Fibroblast of lung (primary cell): ENCODE measurements at places on chromosomes 1 and 21.

DNA sequence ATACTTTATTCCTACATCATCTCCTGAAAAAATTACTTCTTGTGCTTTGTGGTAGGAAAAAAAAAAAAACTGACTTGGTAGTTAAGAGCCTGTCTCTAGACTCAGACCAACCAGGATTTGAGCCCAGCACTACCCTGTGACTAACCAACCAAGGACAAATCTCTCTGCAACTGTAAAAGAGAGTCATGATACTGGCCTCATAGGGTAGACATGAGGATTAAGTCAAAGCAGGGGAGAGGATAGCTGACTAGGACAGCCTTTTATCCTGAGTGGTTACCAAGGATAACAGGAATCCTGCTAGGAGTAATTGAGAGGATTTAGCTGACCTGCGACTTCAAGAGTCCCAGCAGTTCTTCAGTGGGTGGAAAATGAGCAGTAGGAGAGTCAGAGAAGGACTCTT lies 112.8 kb downstream of the C1orf21 start:
- DNase-seq: no peak

DNA sequence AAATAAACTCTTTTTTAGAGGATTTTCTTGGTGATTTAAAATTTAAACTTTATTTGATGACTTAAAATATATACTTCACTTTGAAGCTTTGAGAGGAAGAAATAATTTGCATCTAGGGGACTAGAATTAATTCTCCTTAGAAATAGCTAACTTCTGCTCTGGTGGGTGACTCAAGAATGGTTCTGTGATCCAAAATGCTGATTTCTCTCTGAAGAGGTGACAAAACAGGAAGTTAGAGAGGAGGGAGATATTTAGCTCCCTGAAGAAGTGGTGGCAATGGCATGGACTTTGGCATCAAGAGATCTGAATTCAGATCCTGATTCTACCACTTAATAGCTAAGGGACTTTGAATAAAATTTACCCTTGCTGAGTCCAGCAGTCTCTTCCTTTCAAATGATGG lies 125.8 kb upstream of the ATP1B1 start:
- DNase-seq: no peak

DNA sequence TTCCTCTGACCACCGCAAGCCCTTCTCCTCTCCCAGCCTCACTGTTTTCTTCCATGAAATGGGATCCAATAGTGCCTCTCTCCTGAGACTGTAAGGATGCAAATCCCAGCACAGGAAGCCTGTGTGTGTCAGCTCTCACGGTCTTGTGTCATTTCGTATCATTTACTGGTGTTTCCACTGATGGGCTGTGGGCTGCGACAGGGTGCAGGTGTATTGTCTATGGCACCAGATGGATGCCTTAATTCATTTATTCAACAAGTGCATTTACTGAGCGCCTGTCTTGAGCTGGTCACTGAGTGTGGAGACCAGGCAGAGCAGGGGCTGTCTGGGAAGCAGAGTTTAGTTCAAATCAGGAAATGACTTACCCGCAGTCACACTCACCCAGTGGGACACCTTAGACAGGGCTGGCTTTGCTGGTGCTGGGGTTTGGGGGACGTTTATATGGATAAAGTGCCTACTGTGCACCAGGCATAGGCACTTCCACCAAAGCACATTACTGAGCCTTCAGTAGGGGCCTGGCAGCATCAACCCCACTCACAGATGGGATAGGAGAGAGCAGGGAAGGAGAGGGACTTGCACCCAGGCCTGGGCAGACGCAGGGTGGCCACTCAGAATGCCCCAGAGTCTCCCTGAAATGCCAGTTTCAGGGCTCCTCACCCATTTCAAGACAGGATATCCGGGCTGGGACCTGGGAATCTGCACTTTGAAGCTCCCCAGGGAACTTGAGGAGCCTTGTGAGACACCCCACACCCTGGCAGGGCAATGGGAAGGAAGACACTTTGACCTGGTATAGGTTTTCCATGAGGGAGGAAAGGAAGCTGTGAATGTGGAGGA lies 398.9 kb downstream of the MATN1 start:
- DNase-seq: no peak

- peak; percentile 69 for DNase-seq
Observed at GRCh38 chr1:162946701-162947100, 85.7 kb upstream of the CCDC190 start.

DNA sequence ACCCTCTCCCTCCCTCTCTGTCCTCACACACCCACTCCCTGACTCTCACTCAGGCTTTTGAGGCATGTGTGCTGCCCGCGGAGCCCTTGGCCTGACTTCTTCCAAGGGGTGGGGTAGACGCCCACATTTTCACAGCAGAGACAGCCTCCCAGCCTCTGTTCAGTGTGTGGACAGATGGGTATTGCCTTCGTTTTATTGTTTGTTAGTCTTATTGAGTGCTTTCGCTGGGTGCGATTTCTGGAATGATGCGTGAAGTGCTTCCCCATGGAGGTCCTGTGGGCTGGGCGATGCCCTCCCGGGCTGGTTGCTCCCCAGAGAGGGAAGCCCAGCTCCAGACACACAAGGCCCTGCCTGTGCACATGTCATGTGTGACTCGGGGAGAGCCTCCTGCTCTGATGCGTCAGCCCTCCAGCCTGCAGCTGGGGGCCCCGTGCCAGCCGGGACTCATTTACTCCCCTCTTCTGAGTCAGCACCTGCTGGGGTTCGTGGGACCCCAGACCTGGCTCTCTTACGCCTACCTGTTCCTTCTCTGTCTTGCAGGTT lies 14.7 kb downstream of the PDXK start:
- DNase-seq: peak; percentile 62

DNA sequence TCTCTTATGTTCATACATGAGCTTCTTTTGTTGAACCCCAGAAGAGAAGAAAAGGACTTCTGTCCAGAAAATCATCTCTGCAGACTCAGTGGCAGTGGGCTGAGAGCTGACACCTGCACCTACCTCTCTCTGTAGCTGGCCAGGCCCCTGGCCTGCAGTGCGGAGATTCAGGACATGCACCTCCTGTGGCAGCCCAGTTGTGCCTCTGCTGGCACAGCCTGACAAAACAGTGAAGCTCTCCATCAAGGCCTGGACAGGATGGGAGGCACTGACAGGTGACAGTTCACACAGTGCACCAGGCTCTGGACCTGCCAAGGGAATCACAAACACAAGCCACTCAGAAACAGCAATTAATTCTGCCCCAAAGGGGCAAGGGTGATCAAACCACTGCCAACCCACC lies 88.8 kb downstream of the TGFBR3 start:
- DNase-seq: no peak

DNA sequence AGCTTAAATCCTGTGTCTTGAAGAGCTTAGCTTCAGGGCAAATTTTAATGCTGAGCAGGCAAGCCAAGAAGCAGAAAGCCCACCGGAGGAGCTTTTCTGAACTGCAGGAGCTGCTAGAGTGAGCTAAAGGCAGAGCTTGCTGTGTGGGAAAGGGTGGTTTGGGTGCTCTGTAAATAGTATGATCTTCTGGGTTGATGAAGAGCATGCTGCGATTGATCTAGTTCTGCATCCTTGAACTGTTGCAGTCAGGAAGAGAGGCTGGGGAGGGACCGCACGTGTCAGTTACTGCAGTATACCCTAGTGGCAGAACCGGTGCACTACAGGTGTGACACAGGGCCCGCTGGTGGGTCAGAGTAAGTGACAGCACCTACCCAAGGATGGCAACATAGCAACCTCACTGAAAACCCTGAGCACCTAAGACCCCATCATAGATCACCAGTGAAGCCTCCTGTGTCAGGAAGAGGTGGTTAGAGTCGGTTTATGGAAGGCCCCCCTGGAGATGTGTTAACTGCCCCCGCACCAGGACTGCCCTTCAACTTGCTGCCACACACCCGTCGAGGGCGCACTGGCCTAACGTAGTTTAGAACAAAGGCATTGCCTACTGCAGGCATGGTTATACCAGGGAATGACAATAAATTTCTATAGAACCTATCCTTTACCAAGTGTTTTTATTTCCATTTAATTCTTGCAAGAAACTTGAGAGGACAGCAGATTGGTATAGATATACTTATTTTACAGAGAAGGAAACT lies 146.0 kb upstream of the KIAA0040 start:
- DNase-seq: no peak

DNA sequence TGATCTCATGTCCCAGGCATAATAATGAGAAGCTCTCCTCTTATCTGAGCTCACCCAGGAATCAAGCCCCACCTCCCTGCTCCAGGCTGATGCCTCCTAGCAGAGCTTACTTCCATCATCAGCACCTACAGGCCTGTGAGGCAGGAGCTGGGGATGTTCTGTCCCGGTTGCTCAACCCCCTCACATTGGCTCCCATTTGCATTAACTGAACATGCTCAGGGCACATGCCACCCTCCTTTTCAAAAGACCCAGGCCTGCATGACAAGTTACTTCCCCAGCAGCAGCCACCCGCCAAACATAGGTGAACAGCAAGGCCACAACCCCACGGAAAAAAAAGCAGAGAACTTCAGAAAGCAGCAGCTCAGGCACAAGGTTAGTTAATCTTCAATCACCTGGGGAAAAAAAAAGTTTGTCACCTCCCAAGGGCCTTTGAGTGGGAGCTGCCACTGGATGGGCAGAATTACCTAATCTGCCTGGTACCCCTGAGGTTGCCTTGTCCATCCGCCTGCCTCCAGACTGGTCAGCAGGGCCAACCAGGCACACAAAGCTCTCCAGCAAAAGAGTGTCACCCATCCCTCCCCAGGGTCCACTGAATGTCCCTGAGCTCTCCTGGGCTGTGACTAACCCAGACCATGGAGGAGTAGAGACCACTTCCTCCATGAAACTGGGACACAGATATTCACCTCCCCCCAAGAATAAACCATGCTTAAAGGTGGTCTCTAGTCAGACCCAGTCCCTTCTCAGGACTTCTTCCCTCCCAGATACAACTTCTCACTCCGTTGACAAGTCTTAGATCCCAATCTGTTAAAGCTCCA lies 4.4 kb downstream of the KCNN3 start:
- no peak for DNase-seq

GRCh38 chr1:83704350-83704749 lies 294.6 kb downstream of the TTLL7 start:
- no peak for DNase-seq

DNA sequence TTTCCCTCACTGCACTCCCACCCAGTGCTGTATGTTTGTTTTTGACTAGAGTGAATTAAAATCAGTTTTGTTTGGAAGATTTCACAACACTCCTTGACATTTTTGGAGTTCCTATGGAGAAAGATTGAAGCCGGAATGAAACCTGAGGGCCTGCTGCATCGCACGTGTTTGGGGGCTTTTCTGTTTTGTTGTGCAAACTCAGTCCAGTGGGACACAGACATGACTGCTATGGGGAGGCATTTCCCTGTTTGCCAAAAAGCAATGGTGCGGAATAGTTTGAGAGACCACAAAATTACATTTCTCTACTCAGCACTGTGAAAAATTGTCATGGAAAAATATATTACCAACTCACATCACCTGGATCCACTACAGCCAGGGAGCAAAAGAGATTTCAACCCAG lies 43.8 kb upstream of the KCNE2 start:
- DNase-seq: peak; percentile 59

- DNase-seq: peak; percentile 65
Observed at GRCh38 chr1:101203820-101204540, 32.8 kb upstream of the S1PR1 start.

GRCh38 chr21:26842300-26842699 lies 2.9 kb downstream of the ADAMTS1 start:
- peak; percentile 61 for DNase-seq

DNA sequence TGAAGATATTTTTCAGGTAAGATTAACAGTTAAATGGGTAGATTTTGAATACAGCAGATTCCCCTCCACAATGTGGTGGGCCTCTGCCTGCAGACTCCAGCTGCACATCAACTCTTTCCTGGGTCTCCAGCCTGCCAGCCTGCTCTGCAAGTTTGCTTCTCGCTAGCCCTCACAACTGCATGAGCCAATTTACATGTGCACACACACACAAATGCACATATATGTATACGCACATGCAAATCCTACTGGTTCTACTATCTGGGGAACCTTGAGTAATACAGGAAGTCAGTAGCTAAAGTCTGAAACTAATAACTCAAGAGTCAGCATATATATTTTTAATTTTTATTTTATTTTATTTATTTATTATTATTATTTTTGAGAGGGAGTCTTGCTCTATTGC lies 34.8 kb upstream of the QSOX1 start:
- DNase-seq: no peak

DNA sequence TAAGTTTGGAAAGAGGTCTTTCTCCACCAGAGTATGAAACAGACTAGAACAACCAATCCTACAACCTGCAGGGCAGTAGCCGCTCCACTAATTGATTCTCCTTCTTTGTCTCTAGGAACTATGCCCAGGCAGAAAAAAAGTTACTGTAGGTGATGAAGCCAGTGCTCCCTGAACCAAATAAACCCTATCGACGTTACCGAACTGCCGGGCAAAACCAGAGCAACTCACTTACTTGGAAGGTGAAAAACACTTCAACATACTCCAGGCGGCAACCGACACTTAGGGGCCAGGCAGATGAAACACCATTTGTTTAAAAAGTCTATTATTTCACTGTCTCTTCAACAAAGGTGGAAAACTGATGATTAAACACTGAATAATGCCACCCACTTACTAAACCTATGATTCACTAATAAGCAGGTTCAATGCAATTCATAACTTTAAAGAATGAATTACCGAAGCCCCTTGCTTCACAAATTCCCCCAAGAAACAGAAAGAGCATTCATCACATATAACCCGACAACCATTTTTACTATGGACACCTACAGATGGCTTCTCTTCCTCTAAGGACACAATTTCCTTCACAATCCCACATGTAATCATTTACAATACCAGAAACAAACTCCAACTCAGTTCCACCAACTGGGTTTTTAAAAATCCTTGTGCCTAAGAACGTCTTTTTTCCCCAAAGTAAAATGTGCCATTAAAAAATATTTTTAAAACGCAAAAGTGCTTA lies 1.6 kb downstream of the NRIP1 start:
- DNase-seq: no peak

- DNase-seq: no peak
Observed at GRCh38 chr1:179973198-179974110, 18.8 kb downstream of the CEP350 start.

DNA sequence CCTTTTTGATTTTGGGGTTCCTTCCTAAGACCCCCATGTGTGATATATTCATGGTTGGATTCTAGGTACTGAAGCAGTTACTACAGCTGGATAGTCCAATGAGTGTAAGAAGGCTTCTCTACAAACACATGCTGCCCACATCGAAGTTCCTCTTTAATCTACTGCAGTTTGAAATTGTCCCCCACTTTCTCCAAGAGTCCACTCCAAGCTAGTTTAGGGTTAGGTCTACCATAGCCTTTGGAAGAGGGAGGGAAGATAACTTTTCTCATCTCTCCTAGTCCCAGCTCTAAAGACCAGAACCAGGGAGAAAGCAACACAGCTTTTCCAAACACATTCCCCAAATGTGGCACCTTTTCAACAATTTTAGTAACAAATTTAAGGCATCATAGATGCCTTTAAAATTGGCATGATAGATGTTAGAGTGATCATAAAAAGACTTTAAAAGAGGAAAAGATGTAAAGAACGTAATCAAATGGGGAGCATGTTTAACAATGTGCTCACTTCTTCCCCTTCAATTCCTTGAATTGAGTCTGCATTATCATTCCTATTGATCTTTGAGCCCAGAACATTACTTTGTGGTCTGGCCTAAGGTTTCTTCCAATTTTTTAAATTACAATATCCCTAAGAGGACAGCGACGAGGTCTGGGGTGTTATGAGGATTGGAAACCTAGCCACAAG lies 1.0 kb upstream of the EXO1 start:
- DNase-seq: no peak

- DNase-seq: peak; percentile 6
Observed at GRCh38 chr21:25838809-25839208, 104.0 kb downstream of the GABPA start.

- DNase-seq: no peak
Observed at GRCh38 chr1:110628323-110629105, 22.4 kb upstream of the KCNA2 start.
